NCI-H2081 (cell line): ENCODE measurements at places on chromosomes 1 and 21.
A peak's percentile ranks its signal among the peaks of the same experiment; 100 is the strongest.

- DNase-seq, result peak; percentile 57
Observed at GRCh38 chr1:168439456-168440375, 104.1 kb downstream of the XCL2 start.

GRCh38 chr21:38814126-38815059 is 8.7 kb downstream of the ETS2 start:
- no peak for DNase-seq

DNA sequence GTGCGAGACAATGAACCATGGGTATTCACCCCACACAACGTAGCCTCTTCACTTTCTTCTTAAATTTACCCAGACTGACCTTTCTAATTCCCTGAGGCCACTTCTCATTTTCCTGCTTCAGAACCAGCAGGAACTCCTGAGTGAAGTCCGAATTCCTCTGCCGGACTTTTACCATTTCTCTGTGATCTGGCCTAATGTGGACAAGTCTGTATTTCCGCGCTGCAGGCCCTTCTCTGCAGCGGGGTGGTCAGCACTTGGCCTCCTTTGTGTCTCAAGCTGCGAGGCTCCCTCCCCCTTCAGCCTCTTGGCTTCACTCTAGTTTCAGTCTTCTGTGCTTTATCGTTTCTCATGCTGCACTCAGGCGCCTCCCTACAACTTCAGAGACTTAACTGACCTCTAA is 9.4 kb upstream of the CTBS start:
- no peak for DNase-seq

- DNase-seq, result peak; percentile 68
Observed at GRCh38 chr1:59947047-59947938, 20.7 kb upstream of the CYP2J2 start.

GRCh38 chr1:199109160-199109559 is 470.3 kb downstream of the PTPRC start:
- no peak for DNase-seq

DNA sequence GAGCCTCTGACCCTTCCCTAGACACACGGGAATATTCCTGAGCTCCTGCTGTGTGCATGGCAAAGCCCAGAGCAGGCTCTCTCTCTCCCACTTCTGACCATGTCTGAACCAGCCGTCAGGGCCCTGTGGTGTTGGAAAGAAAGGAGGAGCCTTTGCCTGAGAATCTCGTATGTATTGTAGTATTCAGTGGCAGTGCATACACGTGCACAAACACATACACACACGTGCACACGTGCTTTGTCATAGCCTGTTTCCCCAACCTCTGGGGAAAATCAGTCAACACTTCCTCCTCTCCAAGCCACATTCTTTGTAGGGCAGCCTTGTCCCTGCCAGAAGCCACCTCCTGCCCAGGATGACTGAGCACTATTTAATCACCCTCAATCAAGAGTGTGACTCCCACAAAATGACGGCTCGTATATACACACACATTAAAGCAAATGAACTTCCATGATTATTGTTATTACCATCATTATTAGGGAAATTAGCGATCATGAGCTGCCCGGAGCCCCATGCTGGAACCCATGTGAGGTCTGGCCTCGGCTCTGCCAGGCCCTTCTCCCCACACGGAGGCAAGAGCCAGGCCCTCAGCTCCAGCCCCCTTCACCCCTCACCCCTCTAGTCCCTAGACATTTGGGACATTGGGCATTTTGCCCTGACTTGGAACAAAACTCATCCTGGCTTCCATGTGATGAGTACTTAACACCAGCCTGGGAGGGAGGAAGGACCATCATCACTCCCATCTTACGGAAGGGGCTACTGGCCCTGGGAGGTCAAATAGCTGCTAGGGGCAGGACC is 331.9 kb downstream of the NPHP4 start:
- DNase-seq, result no peak
